ENCODE measurements at places on chromosomes 2 and 18.

DNA sequence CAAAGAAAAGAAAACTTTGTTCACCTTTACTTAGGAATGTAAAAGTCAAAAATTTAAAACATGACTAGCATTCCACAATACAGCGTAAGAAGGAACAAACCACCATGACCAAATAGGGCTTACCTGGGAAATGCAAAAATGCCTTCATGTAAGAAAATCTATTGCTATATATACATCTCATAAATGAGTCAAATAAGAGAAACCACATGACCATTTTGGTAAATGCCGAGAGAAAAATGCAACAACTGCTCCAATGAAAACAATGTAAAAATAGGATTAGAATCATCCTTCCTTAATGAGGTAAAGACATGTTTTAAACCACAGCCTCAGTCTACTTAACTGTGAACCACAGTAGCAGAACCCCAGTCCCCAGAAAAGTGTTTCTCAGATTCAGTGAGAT lies 49.4 kb downstream of the TGOLN2 start:
- no peak for DNase-seq

GRCh38 chr2:172775319-172775718 lies 39.7 kb downstream of the RAPGEF4 start:
- no peak for DNase-seq

DNA sequence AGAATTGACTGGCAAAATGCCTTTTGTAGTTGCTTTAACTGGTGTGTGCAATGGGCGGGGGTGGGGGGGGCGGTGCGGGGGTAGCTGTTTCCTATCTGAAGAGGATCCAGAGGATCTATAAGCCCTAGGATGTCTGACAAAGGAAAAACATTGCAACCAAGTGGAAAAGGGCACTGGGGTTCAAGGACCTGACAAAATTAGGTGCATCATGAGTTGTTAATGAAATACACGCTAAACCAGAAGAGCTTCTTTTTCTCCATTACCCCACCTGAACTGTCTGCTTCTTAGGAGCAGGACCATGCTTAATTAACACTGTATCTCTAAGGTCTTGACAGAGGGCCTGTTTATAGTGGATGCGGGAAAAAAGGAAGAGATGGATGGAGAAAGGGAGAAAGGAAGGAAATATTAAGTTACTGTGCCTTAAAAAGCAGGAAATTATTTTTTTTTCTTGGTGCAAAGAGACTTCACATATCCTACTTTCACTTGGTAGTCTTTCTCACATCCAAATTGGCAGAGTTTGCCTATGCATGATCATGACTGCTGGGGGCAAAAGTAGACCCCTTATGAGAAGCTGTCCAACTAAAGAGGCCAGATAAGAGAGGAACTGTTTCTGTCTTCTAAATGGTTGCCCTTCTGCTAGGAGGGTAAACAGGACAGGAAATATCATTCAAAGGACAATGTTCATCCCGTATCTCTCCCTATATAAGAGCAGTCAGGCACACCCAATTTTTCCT lies 4.6 kb downstream of the RND3 start:
- no peak for DNase-seq

GRCh38 chr2:196331143-196331542 lies 159.8 kb upstream of the STK17B start:
- no peak for DNase-seq

GRCh38 chr2:179410552-179411356 lies 146.1 kb upstream of the SESTD1 start:
- no peak for DNase-seq

DNA sequence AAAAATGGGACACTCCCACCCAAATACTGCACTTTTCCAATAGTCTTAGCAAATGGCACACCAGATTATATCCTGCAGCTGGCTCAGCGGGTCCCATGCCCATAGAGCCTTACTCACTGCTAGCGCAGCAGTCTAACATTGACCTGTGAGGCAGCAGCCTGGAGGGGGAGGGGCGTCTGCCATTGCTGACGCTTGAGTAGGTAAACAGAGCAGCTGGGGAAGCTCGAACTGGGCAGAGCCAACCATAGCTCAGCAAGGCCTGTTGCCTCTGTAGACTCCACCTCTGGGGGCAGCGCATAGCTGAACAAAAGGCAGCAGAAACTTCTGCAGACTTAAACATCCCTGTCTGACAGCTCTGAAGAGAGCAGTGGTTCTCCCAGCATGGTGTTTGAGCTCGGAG lies 110.4 kb downstream of the CTIF start:
- DNase-seq: no peak

DNA sequence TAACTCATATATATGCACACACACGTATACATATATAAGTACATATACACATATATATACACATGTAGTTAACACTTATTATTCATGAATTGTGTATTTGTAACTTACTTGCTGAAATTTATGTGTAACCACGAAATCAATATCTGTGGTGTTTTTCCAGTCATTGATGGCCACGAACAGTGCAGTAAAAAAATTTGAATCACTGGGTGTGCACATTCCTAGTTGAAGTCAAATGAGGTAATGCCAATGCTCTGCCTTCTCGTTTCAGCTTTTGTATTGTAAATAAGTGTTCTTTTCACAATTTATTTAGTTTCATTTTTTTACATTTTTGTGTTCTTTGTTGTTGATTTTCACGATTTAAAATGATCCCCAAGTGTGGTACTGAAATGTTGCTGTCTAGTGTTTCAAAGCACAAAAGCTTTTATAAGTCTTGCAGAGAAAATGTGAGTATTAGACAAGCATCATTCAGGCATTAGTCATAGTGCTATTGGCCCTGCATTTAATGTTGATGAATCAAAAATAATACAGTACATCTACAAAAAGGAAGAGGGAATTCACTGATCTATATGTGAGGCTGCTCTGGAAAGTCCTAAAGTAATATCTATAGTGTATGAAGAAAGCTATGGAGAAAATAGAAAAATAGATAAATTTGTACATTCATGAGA lies 419.0 kb downstream of the DSC3 start:
- DNase-seq: no peak

DNA sequence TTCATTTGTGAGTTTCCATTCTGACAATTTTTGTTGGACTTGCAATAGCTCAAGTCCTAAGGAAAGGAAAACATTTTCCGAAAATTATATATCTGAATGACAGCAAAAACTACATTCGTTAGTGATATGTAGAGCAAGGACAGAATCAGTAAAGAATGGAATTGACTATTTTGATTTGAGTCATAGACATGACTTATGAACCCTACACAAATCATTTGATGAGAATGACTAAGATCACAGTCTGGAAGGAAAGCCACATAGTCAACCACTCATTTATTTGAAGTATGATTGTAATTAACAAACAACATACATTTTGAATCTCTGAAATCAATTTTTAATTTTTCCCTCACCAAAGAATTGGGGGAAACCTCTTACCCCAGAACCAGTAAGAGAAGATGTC lies 231.6 kb upstream of the CRIM1 start:
- no peak for DNase-seq

DNA sequence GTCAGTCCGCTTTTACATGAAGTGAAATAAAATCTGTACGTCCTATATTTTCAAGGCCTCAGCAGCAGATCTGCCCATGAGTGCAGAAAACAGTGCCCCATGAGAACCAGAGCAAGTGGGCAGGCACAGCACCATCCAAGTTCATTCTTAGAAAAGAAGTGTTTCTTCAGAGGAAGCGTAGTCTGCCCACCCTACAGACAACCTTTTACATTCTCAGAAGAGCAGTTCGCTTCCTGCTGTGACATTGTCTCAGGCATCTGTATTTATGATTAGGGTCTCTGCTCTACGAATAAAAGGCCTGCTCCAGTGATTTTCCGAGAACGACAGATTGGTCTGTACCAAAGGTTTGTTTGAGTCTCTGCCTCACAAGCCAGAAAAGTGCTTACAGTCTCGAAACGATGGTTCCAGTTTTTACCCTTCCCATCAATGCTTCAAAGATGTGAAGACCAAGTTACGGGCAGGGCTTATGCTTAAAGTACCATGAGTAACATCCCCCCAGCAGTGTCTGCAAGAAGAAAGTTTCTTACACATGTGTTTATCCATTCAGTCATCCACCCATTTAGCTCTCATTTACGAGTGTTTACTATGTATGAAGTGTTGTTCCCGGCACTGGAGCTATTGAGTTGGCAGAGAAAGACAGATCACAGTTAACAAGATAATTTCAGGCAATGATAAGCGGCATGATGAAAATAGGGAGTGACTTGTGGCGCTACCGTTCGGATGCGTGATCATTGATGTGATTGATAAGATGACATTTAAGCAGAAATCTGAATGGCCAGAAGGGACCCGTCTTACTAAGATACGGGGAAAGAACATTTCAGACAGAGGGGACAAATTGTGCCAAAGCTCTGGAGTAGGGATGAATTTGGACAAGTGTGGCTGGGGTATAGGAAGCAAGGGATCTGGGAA lies 31.4 kb upstream of the CTLA4 start:
- no peak for DNase-seq

- no peak for DNase-seq
These were observed 6.4 kb downstream of the DPYSL5 start for GRCh38 chr2:26854283-26854827.

GRCh38 chr2:53033411-53033810 lies 734.2 kb upstream of the CHAC2 start:
- DNase-seq: no peak

- no peak for DNase-seq
These were observed 115.6 kb downstream of the GLI2 start for GRCh38 chr2:120851116-120851773.

- no peak for DNase-seq
These were observed 172.0 kb downstream of the MYO5B start for GRCh38 chr18:50022985-50023384.

DNA sequence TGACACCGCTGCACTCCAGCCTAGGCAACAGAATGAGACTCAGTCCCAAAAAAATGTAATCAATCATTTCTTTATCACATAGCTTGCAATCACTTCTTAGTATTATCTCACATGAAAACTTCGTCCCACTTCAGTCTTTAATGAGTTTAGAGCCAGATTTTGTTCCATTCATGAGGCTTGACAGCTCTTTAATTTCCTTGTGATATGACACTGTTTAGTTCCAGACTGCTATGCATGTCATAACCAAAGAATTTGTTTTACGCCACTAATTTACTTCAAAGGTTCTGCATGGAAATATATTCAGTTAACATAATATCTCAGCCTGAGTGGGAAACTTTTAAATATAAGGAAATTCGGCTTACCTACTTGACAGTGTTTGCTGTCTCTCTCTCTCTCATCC lies 113.1 kb downstream of the ZNF532 start:
- no peak for DNase-seq

DNA sequence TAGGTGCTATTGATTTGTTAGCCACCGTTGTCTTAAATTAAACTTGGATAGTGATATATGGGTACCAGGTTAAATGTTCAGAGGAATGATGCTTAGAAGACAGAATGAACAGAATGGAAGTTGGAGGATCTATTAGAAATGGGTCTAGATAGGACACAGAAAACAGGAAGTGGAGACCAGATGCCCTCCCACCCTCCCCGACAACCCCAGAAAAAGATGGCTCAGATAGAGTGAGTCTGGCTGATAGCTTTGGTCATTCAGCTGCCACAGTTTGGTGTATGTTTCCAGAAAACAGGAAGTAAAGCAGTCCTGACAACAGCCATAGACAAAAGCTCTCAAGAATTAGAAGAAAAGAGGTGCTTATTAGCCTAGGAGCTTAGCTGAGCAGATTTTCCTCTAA lies 71.5 kb upstream of the DSG1 start:
- no peak for DNase-seq

GRCh38 chr18:45686891-45687611 lies 36.9 kb upstream of the SLC14A1 start:
- no peak for DNase-seq
